NCI-H1417 treated with DMSO at 0.1 percent for 48 hours (cell line): ENCODE measurements at places on chromosomes 3 and 15.

- DNase-seq, result no peak
These were observed 60.8 kb downstream of the ZNF609 start for GRCh38 chr15:64521201-64521600.

- no peak for DNase-seq
These were observed 12.2 kb downstream of the MUC20 start for GRCh38 chr3:195732940-195733339.

- DNase-seq, result no peak
These were observed 44.9 kb upstream of the SGO1 start for GRCh38 chr3:20230954-20231353.

DNA sequence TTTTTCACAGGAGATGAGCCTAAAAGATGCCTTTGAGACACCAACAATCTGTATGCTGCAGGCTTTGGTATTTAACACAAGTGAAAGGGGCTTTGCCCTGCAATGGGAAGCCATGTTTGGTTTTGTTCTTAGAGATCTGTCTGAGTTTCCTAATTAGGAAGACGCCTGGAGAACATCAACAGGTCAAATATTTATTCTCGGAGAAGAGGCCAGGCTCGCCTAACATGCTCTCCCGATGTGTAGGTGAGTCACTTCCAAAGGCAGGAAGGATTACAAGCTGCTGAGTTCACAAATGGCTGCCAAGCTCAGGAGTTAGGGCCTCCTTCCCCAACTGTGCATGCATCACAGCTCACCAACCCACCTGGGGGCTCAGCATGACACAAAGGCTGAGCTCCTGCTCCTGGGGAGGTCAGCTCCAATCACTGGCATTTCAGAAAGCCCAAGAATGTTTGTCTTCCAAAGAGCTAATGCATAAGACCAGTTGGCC is 119.5 kb upstream of the PRICKLE2 start:
- DNase-seq, result no peak

DNA sequence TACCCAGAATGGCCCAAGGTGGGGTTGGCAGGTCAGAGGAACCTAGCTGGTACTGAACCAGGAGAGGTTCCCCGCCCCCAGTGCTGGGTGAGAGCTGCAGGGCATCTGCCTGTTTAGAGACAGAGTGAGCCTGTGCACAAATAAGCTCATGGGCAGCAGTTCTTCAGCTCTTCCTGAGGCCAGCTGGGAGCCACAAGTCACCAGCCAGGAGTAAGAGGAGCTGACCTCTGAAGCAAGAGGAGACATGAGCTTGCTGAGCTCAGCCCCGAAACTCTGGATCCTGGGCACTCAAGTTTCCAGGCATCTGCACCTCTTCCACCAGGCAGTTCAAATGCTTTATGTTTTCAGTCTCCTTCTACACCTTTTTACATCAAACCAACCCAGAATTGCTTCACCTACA is 2.1 kb downstream of the RTP2 start:
- no peak for DNase-seq
